ENCODE measurements at places on chromosomes 4 and X. TPM values are rescaled to one million over a fixed set of nuclear protein-coding genes. Genes with fewer than 3 reads are reported as not detected.

GRCh38 chr4:173498023-173498422, 32.0 kb downstream of the HAND2 start:
- peaks cover 77% of the 10 kb centered on the region for H3K27me3 ChIP-seq
- no peak overlapping the region for H3K27ac ChIP-seq
- no peak for DNase-seq
- peaks cover 6% of the 10 kb centered on the region for H3K4me1 ChIP-seq

DNA sequence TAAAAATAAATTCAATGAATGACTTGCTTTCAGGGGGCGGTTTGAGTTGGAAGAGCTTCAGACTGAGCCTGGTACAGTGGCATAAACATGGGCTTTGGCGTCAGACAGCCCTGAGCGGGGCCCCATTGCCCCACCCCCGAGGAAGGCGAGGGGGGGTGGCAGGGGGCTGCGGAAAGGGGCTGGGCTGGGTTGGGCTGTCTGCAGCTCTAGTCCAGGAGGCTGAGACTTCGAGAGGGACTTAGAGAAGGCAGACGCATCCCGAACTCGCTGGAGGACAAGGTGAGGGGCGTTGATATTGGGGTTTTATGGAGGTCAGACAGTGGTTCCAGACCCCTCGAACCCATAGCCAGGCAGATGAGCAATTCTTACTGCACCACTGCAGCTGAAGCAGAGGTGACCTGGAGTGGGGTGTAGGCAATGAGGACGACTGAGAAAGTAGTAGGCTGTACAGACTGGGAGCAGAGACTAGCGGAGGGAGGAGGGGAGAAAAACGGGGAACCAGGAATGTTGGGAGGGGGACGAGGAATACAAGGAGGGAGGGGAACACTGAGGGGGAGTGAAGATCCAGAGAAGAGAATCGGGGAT, at the start of gene MAGED2:
MAGED2 (plus strand) TSS at position 222 of the 585 bp plus-strand sequence. CDS start 1,587 bp downstream, outside the sequence.
- H3K27me3 ChIP-seq = no peaks in the 10 kb centered on the region
- H3K27ac ChIP-seq = peak within 1 kb of the TSS; percentile 18
- no peaks in the 10 kb centered on the region for H3K4me1 ChIP-seq

- H3K4me1 ChIP-seq = no peaks in the 10 kb centered on the region
- H3K4me3 ChIP-seq = no peak overlapping the region
- no peak for DNase-seq
- no peaks in the 10 kb centered on the region for H3K27me3 ChIP-seq
Observed at GRCh38 chr4:139782926-139783522, 117.4 kb downstream of the MGST2 start.

DNA sequence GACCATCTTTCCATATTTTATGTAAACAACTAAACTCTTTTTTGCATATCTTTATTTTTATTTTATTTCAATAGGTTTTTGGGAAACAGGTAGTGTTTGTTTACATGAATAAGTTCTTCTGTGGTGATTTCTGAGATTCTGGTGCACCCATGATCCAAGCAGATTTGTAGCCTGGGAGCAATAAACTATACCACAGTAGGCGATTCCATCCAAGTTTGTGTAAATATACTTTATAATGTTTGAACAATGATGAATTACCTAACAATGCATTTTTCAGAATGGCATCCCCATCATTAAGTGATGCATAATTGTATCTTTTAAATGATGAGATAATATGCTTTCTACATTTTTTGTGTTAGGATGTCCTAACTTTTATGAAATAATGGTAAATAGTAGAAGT, 39.2 kb upstream of the CYSLTR1 start:
- no peaks in the 10 kb centered on the region for H3K36me3 ChIP-seq
- DNase-seq = no peak
- H3K4me3 ChIP-seq = no peak overlapping the region
- no peaks in the 10 kb centered on the region for H3K4me1 ChIP-seq
- H3K27ac ChIP-seq = no peak overlapping the region
- H3K27me3 ChIP-seq = no peaks in the 10 kb centered on the region

- H3K4me3 ChIP-seq = no peak overlapping the region
- DNase-seq = no peak
- H3K4me1 ChIP-seq = no peaks in the 10 kb centered on the region
- no peaks in the 10 kb centered on the region for H3K36me3 ChIP-seq
Observed at GRCh38 chr4:152468408-152468807, 67.5 kb downstream of the FBXW7 start.

DNA sequence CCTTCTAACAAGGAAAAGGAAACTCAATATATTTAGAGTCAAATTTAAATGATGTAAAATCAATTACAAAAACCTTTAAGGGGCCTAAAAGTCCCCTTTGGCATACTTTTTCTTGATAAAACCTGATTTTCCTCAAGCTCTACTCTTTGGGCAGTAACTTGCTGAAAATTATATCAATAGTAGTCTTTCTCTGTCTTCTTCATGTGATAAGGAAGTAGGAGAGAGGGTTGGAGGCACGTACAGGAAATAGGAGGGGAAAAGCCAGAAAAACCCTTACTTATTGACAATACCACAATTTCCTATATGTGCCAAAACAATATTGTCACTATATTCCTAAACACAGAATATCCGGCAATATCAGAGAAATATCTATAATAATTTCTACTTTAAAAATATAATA, 9.6 kb downstream of the RHOH start:
- H3K27me3 ChIP-seq = no peaks in the 10 kb centered on the region
- H3K27ac ChIP-seq = no peak overlapping the region
- DNase-seq = no peak
- H3K36me3 ChIP-seq = no peaks in the 10 kb centered on the region
- H3K4me3 ChIP-seq = no peak overlapping the region
- no peaks in the 10 kb centered on the region for H3K4me1 ChIP-seq

DNA sequence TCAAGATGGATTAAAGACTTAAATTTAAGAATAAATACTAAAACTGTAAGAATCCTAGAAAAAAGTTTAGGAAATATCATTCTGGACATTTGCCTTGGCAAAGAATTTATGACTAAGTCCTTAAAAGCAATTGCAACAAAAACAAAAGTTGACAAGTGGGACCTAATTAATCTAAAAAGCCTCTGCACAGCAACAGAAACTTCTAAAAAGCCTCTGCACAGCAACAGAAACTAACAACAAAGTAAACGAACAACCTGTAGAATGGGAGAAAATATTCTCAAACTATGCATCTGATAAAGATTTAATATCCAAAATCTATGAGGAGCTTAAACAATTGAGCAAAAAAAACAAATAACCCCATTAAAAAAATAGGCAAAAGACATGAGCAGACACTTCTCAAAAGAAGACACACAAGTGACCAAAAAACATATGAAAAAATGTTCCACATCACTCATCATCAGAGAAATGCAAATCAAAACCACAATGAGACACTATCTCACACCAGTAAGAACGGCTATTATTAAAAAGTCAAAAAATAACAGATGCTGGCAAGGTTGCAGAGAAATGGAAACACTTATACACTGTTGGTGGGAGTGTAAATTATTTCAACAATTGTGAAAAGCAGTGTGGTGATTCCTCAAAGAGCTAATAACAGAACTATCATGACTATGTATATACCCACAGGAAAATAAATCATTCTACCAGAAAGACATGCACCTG, 5.5 kb upstream of the OPRPN start:
- no peak for DNase-seq
- no peaks in the 10 kb centered on the region for H3K36me3 ChIP-seq
- H3K27ac ChIP-seq = no peak overlapping the region
- H3K27me3 ChIP-seq = no peaks in the 10 kb centered on the region

DNA sequence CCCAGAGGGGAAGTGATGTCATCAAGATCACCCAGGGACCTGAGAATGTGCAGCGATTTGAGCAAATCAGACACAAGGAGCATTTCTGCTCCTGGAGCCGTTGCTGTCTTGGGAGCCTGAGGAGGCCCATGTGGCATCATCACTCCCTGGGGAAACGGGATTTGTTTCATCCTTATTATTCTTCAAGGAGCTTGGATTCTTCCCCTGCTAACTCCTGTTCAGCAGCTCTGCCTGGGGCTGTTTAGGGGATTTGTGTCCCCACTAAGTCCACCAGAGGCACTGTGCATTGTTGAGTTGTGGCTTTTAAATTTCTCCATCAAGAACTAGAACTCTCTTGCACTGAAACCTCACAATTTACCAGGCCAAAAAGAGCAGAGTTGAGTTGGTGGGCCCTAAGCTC, 104.2 kb upstream of the MSX1 start:
- no peaks in the 10 kb centered on the region for H3K36me3 ChIP-seq
- no peak overlapping the region for H3K4me3 ChIP-seq
- no peak for DNase-seq

- DNase-seq = no peak
- peaks cover 4% of the 10 kb centered on the region for H3K4me1 ChIP-seq
Observed at GRCh38 chr4:165464813-165465381, 86.1 kb downstream of the CPE start.

EMCN gene
- 33.0 TPM for total RNA-seq

IL9R gene
- total RNA-seq = 0.54 TPM
